ENCODE measurements at places on chromosomes 4 and X.

DNA sequence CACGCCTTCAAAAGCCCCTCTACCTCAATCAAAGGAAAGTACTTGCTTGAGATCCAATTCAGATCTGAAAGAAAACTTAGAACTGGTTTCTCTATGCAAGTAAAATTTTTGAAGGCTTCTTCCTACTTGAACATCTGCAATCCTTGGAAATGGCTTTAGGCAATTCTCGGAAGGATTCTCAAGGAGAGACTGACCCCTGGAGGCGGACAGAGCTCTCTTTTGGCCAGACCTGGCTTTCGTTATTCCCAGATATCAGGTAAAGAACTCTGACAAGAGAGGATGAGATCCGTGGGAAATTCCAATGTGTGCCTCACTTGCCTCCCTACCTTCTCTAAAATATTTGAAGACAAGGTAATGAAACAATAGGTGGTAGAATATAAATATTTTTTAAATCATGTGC lies 670.3 kb upstream of the FAM241A start:
- DNase-seq, result peak; percentile 55

GRCh38 chr4:110886856-110887255 lies 264.0 kb upstream of the PITX2 start:
- no peak for DNase-seq

GRCh38 chr4:7193030-7193958 lies 956 bp downstream of the SORCS2 start:
- DNase-seq, result no peak

DNA sequence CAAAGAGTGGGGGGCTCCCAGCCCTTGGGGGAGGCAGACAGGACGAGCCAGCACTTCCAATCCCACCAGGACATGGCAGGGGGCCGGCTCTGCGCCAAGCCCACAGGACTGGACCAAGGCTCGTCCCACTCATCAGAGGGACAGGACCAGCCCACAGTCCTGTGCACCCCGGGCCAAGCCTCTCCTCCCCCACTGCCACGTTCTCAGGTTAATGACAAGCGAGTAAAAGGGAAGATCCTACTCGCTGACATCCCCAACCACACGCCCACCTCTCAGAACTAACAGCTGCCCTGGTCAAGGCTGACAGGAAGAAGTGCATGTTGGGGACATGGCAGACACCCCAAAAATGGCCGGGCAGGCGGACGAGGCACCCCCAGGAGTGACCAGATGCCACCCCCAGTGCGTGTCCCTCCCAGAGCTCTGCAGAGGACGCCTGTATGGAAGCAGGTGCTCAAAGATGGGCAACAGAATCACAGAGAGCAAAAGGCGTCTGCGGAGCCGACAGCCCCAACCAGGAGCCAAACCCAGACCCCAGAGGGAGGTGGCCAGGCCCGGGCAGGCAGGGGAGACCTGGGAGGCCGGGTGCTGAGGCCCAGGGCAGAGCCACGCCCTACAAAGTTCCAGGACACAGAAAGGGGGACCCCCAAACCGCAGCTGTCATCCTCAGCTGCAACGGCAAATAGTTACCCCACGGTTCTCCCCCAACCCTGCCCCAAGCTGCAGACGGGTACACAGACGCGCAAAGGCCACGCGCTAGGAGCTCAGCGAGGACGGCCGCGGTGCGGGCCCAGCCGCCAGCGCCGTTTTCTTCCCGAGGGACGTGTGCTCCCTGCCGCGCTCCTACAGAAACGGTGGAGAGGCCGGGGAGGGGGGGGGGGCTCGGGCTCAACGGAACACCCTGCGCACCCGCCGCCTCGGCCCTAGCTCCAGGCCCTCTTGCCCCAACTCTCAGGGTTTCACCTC lies 1.7 kb downstream of the CTBP1 start:
- DNase-seq, result peak; percentile 16

DNA sequence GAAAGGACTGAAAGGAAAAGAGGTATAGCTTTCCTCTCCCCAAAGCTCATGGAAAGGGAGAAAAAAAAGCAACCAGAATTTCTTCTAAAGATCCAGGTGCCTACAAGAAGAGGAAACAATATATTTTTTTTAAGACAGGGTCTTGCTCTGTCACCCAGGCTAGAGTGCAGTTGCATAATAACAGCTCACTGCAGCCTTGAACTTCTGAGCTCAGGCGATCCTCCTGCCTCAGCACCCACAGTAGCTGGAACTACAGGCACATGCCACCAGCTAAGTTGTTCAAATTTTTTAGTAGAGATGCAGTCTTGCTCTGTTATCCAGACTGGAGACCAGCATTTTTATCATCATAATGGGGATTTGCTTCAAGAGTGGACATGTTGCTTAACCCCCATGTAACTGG lies 30.5 kb upstream of the BBS12 start:
- DNase-seq, result no peak

GRCh38 chr4:31275906-31276305 lies 555.7 kb downstream of the PCDH7 start:
- DNase-seq, result no peak

GRCh38 chr4:102560571-102561341 lies 59.6 kb downstream of the NFKB1 start:
- peak; percentile 38 for DNase-seq

DNA sequence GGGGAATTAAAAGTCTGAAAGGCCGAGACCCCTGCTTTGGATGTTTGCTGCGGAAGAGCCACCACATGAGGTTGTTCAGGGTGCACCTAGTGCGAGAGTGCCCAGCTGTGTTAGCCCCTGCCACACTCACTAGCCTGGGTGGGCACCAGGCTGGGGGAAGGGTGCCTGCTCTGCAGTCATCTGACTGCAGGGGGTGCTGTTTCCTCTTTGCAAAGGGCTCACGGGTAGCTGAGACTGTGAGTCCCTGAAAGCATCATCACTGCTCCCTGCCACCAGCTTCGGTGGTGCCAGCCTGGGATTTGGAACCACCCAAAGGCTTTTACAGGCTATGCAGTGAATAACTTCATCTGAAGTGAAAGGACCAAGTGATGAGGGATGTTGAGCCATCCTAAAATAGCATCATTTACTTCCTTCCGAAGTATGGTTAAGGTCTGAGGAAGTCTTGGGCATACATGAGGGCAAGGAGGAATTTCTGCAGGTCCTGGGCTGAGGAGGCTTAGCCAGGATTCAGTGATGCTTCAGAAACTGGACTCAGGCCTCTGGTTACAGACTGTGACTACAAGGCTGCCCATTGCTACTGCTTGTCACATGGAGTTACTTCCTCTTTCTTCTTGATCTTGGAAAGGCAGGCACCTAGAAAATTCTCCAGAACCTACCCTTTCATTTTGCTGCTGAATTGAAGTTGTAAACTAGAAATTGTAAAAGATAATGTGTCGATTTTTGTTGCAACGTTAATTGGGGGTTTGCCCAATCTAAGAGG lies 293.2 kb upstream of the PRPS2 start:
- DNase-seq, result no peak

GRCh38 chrX:9542106-9542760 lies 77.4 kb downstream of the TBL1X start:
- DNase-seq, result no peak

DNA sequence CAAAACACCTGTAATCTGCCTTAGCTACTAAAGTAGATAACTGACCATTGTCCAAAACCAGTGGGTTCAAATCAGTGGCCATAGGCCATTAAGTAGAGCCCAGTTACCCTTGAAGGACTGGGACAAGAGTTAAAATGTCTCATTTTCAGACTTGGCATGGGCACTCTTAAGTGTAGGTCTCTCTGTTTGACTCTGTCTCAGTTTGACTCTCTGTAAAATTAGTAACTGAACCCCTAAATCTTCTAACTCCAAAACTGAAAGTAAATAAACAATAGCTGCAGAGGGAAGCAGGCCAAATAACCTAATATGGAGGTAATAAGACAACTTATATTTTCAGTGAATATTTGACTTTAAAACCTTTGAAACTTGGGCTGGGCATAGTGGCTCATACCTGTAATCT lies 89.1 kb downstream of the SLC16A2 start:
- no peak for DNase-seq

DNA sequence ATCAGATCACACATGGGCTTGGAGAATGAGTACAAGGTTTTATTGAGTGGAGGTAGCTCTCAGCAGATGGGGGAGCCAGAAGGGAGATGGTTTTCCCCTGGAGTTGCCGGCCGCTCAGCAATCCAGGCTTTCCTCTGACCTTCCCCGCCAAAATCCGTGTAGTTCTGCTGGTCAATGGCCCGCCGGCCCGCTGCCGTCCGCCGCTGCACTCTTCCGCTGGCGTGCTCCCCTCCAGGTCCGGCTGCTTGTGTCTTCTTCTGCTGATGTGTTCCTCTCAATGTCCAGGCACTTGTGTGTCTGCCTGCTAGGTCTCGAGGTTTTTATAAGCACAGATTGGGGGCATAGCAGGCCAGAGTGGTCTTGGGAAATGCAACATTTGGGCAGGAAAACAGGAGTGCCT lies 14.4 kb upstream of the MXRA5 start:
- DNase-seq, result no peak

GRCh38 chr4:7207628-7208231 lies 15.4 kb downstream of the SORCS2 start:
- peak; percentile 32 for DNase-seq

DNA sequence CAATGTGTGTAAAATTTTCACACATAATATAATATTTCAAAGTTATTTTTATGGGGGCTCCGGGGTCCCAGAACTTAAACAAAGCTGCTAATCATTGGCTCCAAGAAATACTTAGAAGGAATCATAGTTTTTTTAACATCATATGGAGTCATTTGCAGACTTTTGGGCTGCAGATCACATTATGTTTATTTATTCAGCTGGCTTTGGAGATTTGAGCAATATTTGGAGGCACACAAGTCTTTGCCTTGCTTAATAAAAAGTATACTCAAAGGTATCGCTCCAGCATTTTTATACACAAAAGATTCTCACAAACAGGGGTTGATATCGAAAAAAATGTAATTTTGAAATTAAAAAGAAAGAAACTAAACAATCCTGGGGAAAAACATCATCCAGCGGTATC lies 382.5 kb upstream of the TENM3 start:
- peak; percentile 61 for DNase-seq

DNA sequence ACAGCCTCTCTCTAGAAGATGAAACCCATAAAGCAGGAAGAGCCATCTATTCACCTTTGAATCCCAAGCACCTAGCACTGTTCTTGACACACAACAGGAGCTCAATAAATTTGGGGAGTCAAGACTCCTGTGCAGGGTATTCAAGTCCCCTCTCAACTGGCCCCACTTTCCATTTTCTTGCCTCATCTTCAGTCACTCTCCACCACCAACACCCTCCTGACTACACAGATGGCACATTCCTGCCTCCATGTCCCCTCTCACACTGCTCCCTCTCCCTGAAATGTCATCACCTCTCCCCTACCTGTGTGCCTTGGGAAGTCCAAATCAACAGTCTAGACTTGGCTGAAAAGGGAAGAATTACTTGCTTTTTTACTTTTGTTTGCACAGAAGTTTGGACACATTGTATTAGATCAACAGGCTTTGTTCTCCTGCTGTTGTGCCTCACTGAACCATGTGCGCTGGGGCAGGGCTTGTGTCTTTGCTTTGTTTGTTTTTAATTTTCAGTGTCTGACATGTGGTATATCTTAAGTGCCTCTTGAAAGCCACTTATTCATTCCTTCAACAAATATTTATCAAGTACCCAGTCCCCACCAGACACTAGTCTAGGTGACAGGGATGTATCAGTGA lies 85.1 kb downstream of the APBB2 start:
- no peak for DNase-seq

- DNase-seq, result no peak
These were observed 172.9 kb downstream of the AFAP1 start for GRCh38 chr4:7766661-7767345.

DNA sequence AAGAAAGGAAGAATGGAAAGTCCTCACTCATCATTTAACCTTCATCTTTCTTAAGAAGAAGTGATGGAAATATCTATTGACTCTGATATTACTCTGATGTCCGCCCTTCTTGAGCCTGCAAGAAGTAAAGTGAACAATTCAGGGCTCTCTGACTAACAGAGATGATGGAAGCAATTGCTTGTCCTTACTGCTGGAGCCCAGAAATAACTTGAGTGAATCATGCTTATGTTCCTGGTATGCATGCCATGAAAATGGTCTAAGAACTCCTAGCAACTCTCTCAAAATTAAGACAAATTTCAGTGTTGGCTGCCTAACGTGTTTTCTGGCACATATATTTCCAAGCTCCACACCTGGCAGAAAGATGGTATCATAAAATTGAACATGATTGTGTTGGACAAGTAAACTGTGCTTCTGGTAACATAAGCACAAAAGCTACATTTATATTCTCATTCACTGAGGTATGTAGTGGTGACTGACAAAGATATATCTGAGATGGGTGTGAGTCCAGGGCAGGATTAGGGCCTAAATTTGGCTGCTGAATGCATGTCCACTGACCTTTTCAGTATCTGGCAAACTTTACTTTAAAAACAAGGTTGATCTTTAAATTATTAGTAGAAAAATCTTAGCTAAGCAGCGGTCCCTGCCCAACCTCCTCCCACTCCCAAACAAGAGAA lies 109.2 kb upstream of the OTUD4 start:
- peak; percentile 46 for DNase-seq

DNA sequence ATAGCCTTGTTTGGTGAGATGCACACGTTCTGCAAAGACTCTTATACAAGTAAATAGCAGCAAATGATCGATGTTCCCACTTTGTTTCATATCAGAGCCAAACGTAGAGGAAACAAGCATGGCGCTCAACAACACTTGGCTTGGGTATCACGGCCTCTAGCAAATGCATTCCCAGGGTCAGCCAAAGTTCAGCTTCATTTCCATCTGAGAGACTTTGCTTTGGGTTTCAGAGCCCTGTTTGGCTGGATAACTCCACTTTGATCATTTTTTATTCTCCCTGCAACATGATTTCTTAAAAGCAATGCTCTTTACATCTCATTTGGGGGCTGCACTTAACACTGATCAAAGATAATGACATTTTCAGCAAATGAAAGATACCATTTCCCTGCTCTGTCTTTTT lies 199.2 kb upstream of the FAM9B start:
- DNase-seq, result no peak

- no peak for DNase-seq
These were observed 551 bp downstream of the NPNT start for GRCh38 chr4:105895583-105896460.

- DNase-seq, result peak; percentile 71
These were observed 74.8 kb downstream of the IL15 start for GRCh38 chr4:141711211-141711610.

DNA sequence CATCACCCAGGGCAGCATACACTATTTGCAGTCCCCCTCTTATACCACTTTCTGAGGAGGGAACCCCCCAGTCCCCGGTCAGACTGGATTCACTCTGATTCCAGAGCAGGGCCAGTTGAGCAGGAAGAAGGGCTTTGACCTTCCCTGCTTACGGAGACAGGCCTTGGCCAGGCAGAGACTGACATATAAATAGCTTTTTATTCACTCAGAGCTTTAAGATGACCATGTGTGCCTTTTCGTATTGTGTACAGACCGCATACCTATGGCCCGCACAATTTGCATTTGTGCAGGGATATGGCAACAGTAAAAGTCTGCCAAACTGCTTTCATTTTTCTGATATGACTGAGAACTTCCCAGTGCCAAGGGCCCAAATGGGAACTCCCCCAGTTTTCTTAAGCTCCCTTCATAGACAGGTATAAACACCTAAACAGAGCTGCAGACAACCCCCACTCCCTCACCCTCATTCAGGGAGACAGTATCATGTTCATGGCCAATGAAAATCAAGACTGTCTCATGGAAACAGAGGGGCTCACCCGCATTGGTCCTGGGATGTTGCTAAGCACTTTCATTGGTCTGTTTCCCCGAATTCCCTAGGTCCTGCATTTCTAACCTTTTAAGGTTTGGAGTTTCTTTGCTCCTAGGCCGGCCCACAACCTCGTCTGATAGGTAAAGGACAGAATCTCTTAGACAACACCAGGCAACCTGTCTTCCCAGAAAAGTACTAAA lies 86.0 kb downstream of the RTL5 start:
- DNase-seq, result peak; percentile 48

GRCh38 chrX:129642641-129643040 lies 12.1 kb downstream of the APLN start:
- no peak for DNase-seq

- no peak for DNase-seq
These were observed 36.4 kb upstream of the CWH43 start for GRCh38 chr4:48949518-48950219.

Measured in choroid plexus epithelial cell (primary cell).